ENCODE measurements at places on chromosomes 4 and X. TPM values are rescaled to one million over a fixed set of nuclear protein-coding genes. Genes with fewer than 3 reads are reported as not detected.

CACNA1F gene
- 3.0 TPM for total RNA-seq

PNMA5 gene
- 0.27 TPM for total RNA-seq

DNA sequence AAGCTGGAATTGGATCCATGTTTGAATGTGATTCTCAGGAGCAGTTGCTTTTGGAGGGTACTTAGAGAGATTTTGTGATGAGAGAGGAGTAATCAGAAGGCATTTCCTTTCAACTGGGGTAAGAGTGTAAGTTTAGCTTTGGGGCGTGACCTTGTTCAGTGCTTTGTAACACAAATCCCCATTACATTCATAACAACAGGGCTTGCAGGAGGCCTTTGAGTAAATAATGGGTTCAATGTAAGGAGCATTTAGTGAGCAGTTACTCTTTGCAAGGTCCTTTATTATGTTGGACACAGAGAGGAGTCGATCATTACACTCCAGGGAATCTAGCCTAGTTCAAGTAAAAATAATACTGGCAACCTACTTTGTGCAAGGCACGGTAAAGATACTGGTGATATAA lies 74.0 kb upstream of the AFF2 start:
- no peak for DNase-seq

MGST2 gene
- 1.2 TPM for total RNA-seq

FAM53A gene
- total RNA-seq = 1.2 TPM

DNA sequence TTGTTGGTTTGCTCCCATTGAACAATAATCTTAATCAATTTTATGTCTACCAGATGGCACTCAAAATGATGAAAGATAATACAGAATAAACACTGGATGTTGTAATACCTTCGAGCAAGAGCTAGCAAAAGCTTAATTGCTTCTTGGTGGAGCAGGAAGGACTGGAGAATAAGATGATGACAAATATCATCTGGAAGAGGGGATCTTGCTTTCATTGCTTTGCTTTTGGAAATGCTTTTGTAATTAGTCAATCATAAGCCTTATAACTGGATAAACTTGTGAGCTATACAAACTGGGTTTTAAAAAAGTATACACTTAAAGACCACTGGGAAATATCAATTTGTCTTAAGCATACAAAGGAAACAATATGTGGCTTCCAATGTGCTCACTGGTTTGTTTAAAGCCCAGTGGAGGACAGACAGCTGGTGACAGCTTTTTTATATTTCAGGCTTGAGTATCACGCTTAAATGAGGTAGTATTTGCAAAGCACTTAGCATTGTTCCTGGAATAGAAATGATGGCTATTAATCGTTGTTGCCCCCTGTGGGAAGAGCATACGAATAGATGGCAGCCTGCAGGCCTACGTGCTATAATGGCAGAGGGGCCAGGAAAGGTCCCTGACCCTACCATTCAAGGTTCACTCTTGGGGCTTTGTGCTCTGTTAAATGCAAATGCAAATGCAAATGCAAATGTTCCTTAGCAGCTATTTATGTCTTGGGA lies 61.2 kb downstream of the TMEM150C start:
- no peak for DNase-seq

DNA sequence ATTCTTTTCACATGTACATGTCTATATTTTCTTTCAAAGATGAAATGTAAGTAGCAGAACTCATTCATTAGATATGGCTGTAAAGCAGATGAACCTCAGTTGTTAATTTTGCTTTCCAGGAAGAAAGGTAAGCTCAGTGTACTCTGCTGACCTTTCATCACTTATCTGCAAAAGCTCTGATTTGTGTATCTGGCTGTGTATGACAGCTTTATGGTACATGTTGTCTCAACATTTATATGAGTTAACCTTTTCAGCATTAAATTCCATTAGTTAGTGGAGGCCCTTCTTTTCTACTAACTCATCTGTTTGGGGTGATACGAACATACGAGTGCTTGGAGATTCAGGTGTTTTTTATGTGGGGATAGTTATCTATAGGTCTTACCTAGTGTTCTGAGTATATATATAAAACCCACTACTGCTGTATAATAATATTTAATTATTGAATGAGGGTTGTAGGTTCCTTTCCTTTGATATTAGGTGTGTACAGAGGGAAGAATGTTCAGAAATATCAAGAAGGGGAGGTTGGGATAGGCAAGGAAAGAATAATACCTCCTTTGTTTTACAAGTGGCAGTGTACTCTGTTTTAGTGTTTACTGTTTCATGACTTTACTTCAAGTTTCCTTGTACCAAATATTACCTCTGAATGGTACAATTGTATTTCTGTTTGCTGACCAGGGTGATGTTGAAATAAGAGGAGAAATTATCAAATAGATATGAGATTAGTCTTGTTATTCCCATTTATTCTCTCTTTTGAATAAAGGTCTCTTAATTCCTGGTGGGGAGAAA lies 395.5 kb downstream of the ARHGAP24 start:
- no peak for DNase-seq

Data from activated B cell treated with CpG ODN at 0.5 μM for 24 hours (primary cell).